ENCODE measurements at places on chromosomes 3 and 15.

DNA sequence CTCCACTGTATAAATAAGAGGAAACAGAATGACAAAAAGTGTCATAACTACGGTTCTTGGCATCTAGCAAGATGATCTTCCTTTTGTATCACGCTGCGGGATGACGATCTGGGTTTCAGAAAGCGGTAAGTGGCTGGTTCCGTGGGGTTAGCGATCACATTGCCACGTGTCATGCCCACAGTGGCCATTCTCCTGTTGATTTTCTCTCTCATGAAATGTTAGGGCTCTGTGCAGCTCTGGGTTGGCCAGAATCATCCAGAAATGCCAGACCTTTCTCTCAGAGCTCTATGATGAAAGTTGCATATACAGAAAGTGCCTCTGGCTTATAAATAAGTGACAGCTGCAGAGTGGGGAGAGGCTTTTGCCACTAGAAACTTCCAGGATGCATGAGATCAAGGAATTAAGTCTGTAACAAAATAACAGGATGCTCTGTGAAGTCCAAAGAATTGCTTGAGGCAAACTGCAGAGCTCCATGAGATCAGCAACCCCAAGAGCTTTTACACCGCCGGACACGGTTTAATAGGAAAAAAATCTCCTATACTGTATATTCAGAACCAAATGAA lies 71.6 kb downstream of the ABTB1 start:
- DNase-seq, result no peak

- DNase-seq, result no peak
These were observed 19.8 kb upstream of the PFN2 start for GRCh38 chr3:149990423-149990948.

- DNase-seq, result no peak
These were observed 90.0 kb downstream of the FSIP1 start for GRCh38 chr15:39692356-39693327.

GRCh38 chr3:99972380-99973104 lies 141.8 kb downstream of the FILIP1L start:
- DNase-seq, result no peak

DNA sequence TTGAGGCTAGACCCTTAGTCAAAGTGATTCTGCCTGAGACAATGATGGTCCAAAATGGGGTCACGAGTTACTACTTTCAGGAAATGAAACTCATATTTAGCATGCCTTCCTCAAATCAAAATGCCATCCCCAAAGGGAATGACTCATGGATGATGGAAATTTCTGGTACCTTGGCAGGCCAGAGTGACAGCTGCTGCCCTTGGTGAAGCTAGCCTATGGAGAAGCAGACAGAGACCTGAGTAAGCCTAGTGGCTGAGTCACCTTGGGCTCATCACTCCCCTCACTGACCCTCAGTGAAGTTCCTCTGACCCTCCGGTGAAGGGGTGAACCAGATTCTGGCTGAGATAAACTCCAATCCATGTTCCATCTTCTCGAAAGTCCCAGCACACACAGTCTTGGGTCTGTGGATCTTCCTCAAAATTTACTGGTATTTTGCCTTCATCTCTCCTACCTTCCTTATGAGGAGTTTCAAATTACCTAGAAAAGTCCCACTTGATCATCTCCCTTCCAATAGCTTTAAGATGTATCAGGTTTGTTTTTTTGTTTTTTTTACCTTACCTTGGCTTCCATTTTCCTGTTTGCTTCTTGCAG lies 54.5 kb upstream of the ABHD17C start:
- no peak for DNase-seq

GRCh38 chr3:143716731-143717130 lies 131.5 kb downstream of the SLC9A9 start:
- DNase-seq, result no peak

GRCh38 chr3:19945969-19946831 lies 697 bp upstream of the RAB5A start:
- DNase-seq, result peak; percentile 39

DNA sequence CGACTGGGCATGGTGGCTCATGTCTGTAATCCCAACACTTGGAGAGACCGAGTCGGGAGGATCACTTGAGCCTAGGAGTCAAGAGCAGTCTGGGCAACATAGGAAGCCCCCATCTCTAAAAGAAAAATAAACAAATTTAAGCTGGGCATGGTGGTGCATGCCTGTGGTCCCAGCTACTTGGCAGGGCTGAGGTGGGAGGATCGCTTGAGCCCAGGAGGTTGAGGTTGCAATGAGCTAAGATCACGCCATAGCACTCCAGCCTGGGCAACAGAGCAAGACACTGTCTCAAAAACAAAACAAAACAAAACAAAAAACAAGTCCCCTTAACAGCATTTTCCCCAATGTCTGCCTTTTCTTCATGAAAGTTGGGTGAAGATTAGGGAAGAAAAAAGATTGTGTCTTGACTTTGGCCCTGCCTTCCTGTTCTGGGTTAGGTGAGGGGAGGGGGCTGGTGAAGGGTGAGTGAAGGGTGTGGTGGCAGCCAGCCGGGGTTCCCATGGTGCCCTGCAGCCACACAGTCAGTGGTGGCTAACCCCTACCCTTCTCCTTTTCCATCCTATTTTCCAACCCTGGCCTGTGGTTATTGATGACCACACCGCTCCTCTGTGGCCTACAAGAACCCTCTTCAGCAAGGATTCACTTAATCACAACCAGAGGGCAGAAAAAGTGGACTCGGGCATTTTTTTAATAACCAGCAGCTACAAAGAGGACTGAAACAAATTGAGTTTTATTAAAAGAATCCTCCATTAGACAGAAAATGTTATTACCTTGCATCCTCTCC lies 28.4 kb upstream of the SMAD3 start:
- DNase-seq, result no peak

DNA sequence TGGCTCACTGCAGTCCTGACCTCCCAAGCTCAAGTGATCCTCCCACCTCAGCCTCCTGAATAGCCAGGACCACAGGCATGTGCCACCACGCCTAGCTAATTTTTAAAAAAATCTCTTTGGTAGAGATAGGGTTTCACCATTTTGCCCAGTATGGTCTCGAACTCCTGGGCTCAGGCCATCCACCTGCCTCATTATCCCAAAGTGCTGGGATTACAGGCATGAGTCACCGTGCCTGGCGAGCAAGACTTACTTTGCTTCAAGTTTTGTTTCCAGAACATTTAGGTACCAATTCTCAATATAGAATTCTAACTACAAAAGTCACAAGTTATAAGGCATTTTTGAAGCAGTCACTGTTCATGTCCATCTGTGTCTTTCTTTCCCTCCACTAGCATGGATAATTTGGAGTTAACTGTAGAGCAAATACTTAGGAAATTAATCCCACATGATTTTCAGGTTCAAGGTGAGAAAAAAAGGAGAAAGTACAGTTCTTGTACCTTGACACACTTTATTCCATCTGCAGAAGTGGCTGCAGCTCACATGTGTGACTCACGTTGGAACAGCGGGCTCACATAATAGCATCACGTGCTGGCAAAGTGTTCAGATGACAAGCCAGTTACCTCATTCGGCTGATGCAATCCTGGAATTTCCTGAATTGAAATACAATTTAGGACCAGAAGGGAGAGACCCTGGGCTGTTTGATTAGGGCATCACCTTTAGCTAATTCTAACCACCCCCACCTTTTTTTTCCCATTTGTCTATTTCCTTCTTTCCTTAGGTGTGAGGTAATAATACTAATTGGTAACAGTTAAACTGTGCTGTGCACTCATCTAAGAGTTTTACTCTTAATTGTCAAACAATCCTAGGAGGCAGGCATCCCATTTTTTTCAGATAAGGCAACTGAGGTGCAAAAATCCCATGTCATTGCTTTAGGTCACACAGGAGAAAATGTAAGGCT lies 46.9 kb upstream of the NEDD4 start:
- DNase-seq, result no peak

All from erythroblast (primary cell).